Astrocyte of the spinal cord (primary cell): ENCODE measurements at places on chromosomes 13 and 19.

- DNase-seq = no peak
These were observed 12.1 kb upstream of the TDRD3 start for GRCh38 chr13:60384911-60385310.

GRCh38 chr19:47257411-47258169 lies 1.3 kb downstream of the CCDC9 start:
- DNase-seq = no peak

DNA sequence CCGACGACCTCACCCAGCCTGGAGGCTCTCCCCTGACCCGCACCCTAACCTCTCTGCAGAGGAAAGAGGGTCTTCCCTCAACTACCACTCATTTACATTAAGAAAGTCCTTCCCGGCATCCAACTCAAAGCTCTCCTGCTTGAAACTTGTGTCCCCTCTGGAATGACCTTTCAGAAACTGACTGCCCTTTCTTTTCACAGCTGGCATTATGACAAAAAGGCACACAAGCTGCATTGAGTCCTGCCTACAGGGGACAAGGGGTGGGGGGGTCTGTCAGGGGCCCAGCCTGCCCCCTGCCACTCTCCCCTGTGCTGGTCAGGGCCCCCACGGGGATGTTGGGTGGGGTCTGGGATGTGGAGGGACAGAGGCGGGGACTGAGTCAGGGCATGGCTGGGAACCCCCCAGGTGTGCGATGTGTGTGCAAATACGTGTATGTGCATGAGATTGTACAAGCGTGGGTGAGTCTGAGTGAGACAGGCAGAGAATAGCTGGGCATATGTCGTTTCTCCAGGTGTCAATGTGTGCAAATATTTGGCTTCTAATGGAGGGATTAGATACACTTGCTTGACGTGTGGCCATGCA lies 2.0 kb downstream of the COL5A3 start:
- DNase-seq = no peak

- peak; percentile 69 for DNase-seq
These were observed 21.0 kb upstream of the DPP9 start for GRCh38 chr19:4744451-4745174.

DNA sequence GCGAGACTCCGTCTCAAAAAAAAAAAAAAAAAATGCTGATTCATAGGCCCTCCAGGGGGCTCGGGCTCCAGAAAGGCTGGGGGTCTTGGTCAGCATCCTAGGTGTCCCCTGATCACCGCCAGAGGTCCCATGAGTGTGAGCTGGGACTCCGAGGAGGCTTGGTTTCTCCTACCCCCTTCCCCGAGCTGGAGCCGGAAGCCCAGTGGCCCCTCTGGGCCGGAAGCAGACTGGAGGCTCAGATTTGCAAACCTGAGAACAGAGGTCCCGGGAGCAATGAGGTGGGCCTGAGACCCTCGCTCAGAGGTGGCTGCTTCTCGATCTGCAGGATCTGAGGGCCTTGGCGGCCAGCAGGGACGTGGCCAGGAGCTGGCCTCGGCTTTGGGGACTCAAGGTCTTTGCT lies 41.5 kb downstream of the EFNA2 start:
- no peak for DNase-seq

DNA sequence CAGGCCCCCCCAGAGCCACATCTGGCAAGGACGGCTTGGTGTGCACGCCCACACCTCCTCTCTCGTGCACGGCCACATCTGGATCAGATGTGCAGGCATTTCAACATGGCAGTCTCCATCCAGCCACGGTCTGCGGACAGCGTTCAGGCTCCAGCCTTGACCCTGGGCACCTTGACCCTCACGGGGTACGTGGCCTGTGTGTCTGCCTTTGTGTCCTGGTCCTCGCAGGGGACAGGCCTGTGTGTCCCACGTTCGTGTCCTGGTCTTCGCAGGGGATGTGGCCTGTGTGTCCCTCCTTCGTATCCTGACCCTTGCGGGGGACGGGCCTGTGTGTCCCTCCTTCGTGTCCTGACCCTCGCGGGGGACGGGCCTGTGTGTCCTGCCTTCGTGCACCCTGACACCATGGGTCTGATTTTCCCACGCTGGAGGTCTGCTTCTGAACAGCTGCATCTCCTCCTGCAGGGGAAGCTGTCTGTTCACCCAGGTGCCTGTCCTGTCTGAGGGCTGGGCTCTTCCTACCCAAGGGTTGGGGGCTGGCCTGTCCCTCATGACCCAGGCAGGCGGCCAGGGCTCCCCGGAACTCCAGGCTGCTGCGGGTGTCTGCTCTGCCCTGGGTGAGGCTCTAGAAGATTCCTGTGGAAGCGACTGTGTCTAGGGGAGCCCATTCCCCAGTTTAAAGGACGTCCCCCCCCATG lies 25.3 kb downstream of the RASA3 start:
- no peak for DNase-seq

- DNase-seq = no peak
These were observed 54.0 kb downstream of the ALOX5AP start for GRCh38 chr13:30789166-30789862.

- no peak for DNase-seq
These were observed 143.4 kb downstream of the SOX1 start for GRCh38 chr13:112210371-112210770.

- peak; percentile 45 for DNase-seq
These were observed 109.8 kb downstream of the POSTN start for GRCh38 chr13:37488726-37489125.

DNA sequence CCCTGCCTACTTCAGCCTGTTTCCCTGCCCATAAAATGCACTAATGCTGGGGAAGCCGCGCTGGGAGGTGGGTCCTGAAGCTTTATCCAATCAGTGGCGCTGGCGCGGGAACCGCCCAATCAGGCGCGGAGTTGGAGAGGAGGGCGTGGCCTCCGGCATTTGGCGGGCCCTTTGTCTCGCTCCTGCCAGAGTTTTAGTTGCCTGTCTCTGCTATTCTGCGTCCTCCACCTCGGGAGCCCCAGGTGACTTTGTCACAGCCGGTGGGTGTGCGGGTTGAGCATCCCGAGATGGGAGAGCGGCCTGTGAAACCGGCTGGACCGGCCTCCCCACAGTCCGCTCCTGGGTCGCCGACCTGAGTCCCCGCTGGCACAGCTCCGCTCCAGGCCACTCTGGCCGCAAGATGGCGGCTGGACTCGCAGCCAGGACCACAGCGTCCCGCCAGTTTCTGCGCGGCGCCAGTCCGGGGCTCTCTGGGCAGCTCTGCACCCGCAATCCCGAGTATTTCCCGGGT lies 30.7 kb upstream of the ZNF429 start:
- DNase-seq = peak; percentile 65

DNA sequence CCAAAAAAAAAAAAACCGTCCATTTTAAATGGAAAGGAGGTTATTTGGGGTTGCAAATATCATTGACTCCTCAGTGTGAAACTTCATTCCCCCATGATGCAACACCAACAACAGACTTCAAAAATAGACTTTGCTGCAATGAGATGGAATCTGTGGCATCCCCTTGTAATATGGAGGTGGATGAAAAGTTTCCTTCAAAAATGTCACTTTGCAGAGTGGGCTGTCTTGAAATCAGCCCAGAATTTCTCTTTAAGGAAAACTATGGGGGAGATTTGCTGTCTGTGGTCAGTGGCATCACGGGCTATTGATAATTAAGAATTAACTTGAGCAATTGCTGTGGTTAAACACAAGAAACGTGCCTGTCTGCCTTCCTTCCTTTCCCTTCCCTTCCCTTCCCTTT lies 1.5 kb downstream of the GPR18 start:
- DNase-seq = peak; percentile 20

DNA sequence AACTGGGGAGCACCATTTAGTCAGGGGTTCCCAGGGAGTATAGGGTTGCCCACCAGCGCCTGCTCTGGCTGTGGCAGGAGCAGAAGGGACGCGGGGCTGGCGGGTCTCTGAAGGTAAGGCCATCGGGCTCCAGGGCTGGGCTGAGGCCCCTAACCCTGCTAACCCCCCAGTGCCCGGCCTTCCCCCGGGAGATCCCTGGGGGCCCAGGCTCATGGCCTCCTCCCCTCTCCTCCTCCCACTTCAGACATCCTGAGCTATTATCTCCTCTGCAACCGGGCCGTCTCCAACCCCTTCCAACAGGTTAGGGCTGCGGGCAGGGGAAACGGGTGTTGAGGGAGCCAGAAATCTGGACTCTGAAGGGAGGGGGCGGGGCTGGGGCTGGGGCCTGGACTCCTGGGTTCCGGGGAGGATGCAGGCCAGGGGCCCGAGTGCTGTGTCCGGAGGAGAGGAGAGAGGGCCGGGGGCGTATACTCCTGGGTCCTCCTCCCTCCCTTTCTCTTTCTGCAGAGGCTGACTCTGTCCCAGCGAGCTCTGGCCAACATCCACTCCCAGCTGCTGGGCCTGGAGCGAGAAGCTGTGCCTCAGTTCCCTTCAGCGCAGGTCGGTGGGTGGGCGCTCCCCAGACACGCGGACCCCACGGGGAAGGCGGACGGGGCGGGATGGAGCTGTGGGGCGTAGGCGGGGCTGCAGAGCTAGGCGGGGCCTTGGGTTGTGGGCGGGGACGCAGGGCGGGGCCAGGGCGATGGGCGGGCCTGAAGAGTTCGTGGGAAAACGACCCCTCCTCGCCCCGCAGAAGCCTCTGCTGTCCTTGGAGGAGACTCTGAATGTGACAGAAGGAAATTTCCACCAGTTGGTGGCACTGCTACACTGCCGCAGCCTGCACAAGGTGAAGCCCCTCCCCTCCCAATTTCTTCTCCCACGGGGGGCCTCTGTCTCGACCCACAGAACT lies 15.3 kb downstream of the TTYH1 start:
- DNase-seq = no peak

- DNase-seq = peak; percentile 34
These were observed 7.5 kb downstream of the PLA2G4C start for GRCh38 chr19:48102870-48103751.

- no peak for DNase-seq
These were observed 8.6 kb downstream of the ZFP82 start for GRCh38 chr19:36409841-36410240.

DNA sequence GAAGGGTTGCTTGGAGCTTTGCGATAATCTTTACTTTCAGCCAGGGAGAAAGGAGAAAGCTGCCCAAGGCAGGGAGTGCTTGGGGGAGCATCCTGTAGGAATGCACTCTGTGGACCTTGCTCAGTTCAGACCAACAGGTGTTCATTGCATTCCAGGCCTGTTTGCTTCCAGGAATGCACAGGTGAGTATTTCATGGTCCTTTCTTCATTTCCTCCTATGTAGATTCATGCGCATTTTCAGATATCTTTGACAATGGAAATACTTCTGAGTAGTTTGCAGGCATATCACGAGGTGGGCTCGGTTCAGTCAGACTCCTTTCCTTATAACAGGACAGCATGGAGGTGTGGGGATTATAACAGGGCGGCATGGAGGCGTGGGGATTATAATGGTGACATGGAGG lies 254.8 kb downstream of the FGF9 start:
- no peak for DNase-seq

GRCh38 chr13:35672611-35673010 lies 196.1 kb upstream of the MAB21L1 start:
- DNase-seq = no peak

DNA sequence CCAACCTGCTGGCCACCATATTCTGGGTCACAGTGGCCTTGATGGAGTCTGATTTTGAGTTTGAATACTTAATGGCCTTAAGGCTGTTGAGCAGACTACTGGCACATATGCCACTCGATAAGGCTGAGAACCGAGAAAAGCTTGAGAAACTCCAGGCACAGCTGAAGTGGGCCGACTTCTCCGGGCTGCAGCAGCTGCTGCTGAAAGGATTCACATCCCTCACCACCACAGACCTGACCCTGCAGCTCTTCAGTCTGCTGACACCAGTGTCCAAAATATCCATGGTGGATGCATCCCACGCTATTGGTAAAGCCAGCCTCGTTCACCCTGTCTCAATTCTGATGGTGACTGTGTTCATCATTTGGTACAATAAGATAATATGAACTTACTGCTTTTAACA lies 77.5 kb downstream of the ZAR1L start:
- no peak for DNase-seq

- no peak for DNase-seq
These were observed 628 bp upstream of the ZNF813 start for GRCh38 chr19:53466726-53467484.

DNA sequence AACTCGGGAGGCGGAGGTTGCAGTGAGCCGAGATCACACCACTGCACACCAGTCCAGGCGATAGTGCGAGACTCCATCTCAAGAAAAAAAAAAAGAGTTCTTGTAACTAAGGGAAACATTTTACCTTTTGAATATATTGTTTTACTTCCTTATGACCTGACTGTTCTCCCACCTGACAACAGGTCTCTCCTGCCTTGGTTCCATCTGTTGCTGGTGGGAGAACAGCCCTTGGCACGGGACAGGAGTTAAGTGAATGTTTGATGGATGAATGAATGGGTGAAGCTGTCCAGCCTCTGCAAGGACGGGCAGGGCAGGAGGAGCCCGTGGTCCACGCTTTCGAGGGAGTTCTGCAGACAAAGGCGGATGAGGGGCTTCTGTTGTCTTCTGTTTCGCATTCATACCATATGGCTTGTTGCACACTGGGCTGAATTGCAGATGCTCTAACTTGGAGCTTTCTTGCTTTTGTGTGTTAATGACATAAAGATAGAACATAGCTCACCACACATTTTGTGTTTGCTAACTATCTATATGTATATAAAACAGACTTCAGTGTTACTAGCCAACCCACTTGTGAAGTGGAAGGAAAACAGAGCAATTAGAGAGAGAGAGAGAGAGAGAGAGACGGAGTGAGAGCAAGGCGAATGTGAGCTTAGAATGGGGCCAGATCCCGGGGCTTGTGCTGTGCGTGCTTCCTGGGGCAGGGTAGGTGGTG lies 16.2 kb upstream of the CCNE1 start:
- DNase-seq = no peak

DNA sequence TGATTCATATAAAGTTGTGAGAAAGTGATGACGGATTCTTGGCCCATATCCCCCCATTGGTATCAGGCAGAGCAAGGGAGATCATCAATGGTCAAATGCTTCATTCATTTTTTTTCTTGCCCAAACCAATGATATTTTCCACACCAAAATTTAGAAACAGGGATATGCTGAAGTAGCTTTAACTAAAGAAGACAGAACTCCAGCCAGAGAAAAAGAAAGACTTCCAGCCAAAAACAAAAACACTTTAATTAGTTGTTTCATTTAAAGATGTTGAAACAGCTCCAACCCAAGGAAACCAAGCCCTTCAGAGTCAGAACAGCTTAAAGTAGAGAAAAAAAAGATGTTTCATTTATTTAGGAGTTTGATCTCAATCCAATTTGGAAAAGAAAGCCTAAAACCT lies 358.9 kb upstream of the NBEA start:
- DNase-seq = no peak

DNA sequence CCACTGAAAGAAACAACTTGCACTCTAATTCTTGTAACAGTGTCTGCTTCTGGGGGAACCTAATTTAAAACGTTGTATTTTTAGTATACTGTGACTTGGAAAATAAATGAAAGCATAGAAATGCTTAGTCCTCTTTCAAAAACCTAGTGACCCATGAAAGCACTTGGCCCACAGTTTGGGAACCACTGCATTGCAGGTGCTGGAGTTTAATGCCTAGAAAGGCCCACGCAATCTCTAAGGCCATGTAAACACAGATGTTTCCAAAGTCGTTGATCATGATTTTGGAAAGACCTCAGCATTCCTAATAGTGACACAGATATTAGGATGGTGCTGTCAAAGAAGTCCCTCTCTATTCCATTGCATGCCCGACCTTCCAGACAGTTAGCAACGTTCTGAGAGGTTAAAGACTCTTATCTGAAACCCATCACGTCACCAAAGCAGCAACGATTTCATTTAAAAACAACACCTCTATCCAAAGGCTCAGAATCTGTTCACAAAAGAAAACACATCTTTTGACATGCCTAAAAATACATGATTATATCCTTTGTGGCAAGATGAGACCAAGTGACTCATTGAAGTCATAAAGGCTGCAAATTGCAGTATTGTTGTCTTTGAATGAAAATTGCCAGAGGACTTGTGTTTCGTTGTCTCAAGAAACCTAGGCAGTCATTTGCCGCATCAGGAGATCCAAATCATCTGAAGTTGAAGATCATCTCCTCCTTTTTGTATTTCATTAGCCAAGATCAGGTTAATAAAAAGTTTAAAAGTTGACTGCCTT lies 328.0 kb upstream of the ZNF507 start:
- peak; percentile 12 for DNase-seq
